A549 treated with GW870086 at 1 μM for 4 hours (cell line): ENCODE measurements at places on chromosomes 12 and 14. TPM values are rescaled to one million over a fixed set of nuclear protein-coding genes. Genes with fewer than 3 reads are reported as not detected.

KRT8 gene
- 3,905 to 4,615 TPM (median 4,500 TPM) in 5 replicates for total RNA-seq

OR10A7 gene
- total RNA-seq = not detected in 5 replicates

CYP46A1 gene
- total RNA-seq = 0.07 to 0.42 TPM (median 0.16 TPM) in 5 replicates

PTPRO gene
- 0.03 to 0.14 TPM in 2 of 5 replicates, not detected in the others for total RNA-seq

GON7 gene
- total RNA-seq = 13.2 to 18.3 TPM (median 15.4 TPM) in 5 replicates

CAPRIN2 gene
- total RNA-seq = 23.5 to 39.2 TPM (median 33.3 TPM) in 5 replicates

STON2 gene
- 0.81 to 1.2 TPM (median 1.1 TPM) in 5 replicates for total RNA-seq

LGR5 gene
- not detected in 5 replicates for total RNA-seq

FAM90A1 gene
- total RNA-seq = 0.10 to 0.11 TPM (median 0.10 TPM) in 3 of 5 replicates, not detected in the others

ADAM20 gene
- not detected in 5 replicates for total RNA-seq

ARG2 gene
- 1.6 to 2.2 TPM (median 2.1 TPM) in 5 replicates for total RNA-seq

CMAS gene
- total RNA-seq = 43.7 to 49.8 TPM (median 47.5 TPM) in 5 replicates

SLC38A4 gene
- total RNA-seq = 0.06 to 0.07 TPM (median 0.06 TPM) in 3 of 5 replicates, not detected in the others

MGP gene
- not detected in 5 replicates for total RNA-seq

RNASE3 gene
- not detected in 5 replicates for total RNA-seq

DHRS4L2 gene
- 21.5 to 34.0 TPM (median 29.9 TPM) in 5 replicates for total RNA-seq

TMEM119 gene
- 0.05 to 0.16 TPM (median 0.15 TPM) in 3 of 5 replicates, not detected in the others for total RNA-seq

BATF gene
- not detected in 5 replicates for total RNA-seq

BEST3 gene
- total RNA-seq = 0.97 to 1.5 TPM (median 1.2 TPM) in 5 replicates

OTX2 gene
- total RNA-seq = not detected in 5 replicates

NOC4L gene
- 43.3 to 60.0 TPM (median 56.6 TPM) in 5 replicates for total RNA-seq

CCDC198 gene
- 1.9 to 3.0 TPM (median 2.7 TPM) in 5 replicates for total RNA-seq

GUCY2C gene
- 0.03 TPM in 1 of 5 replicates, not detected in the others for total RNA-seq

SCN8A gene
- 1.2 to 1.7 TPM (median 1.5 TPM) in 5 replicates for total RNA-seq

PTPRQ gene
- total RNA-seq = 0.01 to 0.02 TPM in 2 of 5 replicates, not detected in the others

ACRBP gene
- 0.19 to 0.24 TPM (median 0.19 TPM) in 3 of 5 replicates, not detected in the others for total RNA-seq

TEX52 gene
- not detected in 5 replicates for total RNA-seq

TPPP2 gene
- total RNA-seq = not detected in 5 replicates

KLRC4 gene
- total RNA-seq = not detected in 5 replicates

SPPL3 gene
- total RNA-seq = 29.5 to 50.9 TPM (median 49.0 TPM) in 5 replicates

WNT1 gene
- 0.24 TPM in 1 of 5 replicates, not detected in the others for total RNA-seq

SP7 gene
- 0.08 to 0.10 TPM (median 0.10 TPM) in 3 of 5 replicates, not detected in the others for total RNA-seq
